H9 (cell line): ENCODE measurements at places on chromosomes 6 and 20. TPM values are rescaled to one million over a fixed set of nuclear protein-coding genes. Genes with fewer than 3 reads are reported as not detected.

DNA sequence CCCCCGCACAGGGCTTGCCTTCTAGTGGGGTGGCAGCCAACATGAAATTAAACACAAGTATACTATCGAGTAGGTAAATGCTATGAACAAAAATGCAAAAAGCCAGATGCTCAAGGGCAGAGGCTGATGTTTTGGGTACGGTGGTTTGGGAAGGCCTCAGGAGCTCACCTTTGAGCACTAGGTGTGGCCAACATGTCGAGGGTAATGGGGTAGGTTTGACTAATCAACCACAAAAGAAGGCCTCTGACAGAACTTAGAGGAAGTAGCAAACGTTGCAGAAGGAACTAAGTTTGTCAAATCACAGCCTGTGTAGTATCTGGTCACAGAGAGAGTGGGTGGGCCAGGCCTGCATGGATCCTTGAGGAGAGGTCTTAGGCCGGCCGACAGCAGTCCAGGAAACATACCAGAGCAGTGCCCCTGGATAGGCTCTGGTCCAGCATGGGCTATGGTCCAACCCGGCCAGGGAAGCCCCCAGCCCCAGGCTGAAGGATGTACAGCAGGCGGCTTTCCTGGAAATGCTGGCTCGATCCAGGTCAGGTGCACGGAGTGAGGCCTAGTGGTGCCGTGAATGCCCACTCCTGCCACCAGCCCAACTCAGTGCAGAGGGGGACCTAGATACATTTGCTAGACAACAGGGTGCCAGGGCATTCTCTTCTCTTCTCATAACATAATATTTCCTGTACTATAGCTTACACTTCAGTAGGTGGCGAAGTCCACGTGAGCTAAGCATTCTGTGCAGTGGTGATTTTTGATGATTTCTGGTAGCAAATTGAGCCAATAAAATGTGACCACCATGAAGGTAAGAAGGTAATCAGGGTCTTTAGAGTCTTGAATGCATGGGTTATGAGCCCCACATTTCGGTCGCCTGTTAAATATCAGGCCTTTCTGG lies 56.3 kb upstream of the CD93 start:
- DNase-seq, result no peak

- DNase-seq, result peak; percentile 93
Measured at GRCh38 chr20:50460608-50461267, 49.4 kb upstream of the PTPN1 start.

- no peak for DNase-seq
Measured at GRCh38 chr6:108742041-108742440, 106.2 kb upstream of the ARMC2 start.

GRCh38 chr6:146133866-146134265 lies 105.0 kb downstream of the GRM1 start:
- no peak for DNase-seq

DNA sequence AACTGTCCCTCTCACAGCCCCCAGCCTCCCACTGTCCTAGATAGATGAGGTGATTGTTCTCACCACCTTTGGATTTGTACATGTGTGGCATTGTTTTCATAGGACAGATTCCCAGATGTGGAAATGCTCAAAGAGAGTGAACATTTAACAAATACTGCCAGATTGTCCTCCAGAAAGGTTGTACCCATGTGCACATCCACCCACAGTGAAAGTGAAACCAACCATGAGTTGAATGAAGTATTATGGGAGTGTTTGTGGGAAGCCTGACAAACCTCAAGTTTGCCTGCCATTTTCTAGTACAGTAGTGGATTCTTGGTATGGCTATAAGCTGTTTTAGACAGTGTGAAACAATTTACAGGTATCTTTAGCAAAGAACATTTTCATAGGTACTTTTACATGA lies 42.7 kb downstream of the ANKRD6 start:
- no peak for DNase-seq

GRCh38 chr20:20331156-20331555 lies 36.7 kb upstream of the INSM1 start:
- DNase-seq, result no peak

GRCh38 chr6:24448396-24448795 lies 41.0 kb downstream of the GPLD1 start:
- no peak for DNase-seq

DNA sequence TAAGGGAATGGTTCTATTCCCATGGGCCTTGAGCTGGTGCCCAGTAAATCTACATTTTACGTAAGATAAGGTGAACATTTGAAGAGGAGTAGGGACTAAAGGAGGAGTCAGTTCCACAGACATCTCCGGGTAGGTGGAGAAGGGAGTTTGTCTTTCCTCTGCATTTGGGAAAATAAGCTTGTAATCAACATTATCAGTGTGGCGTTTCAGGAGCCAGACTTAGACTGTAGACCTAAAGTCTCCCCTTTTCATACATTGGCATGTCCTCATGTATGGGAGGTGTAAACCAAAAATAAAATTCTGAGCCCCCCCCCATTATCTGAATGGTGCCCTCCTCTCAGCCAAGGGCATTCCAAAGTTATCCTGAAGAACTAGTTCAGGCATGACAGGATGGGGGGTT lies 40.2 kb downstream of the NINL start:
- no peak for DNase-seq

DNA sequence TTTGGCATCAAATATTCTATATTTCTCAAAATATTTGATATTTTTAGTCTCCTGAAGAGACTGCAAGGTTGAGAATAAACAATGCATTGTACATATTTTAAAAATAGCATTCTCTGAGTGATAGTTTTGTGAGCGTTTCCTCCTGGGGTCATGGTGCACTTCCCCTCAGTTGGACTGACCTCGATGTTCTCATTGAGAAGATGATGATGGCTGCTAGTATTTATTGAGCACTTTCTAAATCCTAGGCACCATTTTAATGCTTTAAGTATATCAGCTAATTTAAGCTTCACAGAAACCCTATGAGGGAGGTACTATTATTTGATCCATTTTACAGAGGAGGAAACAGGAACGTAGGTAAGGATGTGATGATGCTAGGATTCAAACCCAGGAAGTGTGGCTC lies 18.2 kb downstream of the DSE start:
- no peak for DNase-seq

GRCh38 chr6:79808921-79809320 lies 138.4 kb downstream of the ELOVL4 start:
- DNase-seq, result no peak

DNA sequence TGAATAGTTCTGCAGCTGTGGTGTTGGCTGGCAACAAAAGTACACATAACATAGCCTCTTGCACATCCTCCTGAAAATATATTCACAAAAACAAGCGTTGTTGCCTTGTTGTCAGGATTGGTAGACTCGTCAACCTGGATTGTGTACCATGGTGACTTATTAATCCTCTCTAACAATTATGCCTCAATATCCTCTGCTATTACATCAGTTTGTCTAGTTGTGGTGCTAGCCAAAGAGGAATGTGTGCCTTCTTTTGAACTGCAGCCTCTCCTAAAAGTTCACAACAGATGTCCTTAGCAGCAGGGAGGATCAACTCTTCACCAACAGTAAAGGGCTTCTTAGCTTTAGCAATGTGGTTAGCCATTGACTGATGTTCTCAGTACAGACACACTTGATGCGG lies 3.6 kb upstream of the SF3B5 start:
- no peak for DNase-seq

- no peak for DNase-seq
Measured at GRCh38 chr6:119243037-119243436, 106.5 kb downstream of the MAN1A1 start.

DNA sequence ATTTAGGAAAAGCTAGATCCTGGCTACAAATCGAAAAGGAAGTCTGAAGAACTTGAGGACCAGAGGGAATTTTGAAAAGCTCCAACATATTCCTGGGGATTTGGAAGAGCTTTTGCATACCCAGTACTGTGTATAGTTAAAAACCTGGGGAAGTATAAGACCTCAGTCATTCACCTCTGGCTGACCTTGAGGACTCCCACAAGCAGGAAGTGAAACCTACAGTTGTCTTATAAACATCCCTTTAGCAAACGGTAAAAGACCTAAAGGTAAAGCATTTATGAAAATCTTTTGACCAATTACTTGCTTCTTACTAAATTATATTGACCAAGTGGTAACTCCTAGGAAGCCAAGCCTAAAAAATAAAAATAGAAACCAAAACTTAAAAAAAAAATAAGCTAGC lies 175.0 kb downstream of the HAO1 start:
- DNase-seq, result no peak

GRCh38 chr6:163655217-163656121 lies 241.0 kb downstream of the QKI start:
- no peak for DNase-seq

DNA sequence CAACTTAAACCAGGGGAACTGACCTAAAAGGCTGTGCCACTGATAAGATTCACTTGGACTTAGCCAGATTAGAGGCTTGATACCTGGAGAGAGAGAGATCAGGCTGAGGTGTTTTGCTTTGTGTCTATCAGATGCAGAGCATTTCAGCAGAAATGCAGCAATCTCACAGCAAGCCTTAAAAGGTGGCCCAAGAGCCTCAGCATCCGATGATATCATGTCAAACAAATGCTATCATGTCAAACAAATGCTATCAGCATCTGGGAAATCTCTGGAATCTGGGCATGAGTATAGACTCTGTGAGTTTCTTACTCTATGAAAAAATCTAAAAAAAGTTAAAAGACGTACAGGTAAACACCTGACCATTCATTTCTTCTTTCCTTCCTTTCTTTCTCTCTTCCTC lies 718.9 kb downstream of the EYS start:
- DNase-seq, result no peak

DNA sequence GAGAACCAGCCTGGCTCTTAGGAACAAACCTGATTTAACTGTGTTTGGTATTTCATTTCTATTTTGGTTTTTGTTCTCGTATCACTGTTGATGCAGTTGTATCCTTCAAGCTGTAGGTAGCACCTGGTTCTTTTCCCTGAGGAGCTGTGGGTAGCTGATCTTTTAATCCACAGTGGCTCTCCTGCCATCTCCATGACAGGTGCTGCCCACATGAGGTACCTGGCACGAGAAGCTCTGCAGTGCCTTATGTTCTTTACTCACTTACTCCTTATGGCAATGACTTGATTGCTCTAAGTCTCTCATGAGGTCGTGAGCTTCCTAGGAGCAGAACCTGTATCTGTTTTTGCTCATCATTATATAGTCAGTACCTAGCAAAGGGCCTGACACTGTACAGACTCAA lies 74.3 kb upstream of the EMILIN3 start:
- no peak for DNase-seq

- no peak for DNase-seq
Measured at GRCh38 chr6:82330171-82330804, 33.3 kb upstream of the TPBG start.

- no peak for DNase-seq
Measured at GRCh38 chr6:165231581-165232561, 77.5 kb downstream of the C6orf118 start.

GRCh38 chr6:127516662-127517273 lies 2.4 kb downstream of the MTCL3 start:
- DNase-seq, result peak; percentile 74

Gene SIM1
- 0.07 TPM in 1 of 2 replicates, not detected in the other for total RNA-seq

Gene DUSP15
- total RNA-seq, result 5.6 and 6.7 TPM in 2 replicates

Gene SDHAF4
- 9.2 and 9.9 TPM in 2 replicates for total RNA-seq

Gene MUC22
- not detected in 2 replicates for total RNA-seq

Gene UTRN
- 79.7 and 82.3 TPM in 2 replicates for total RNA-seq

Gene SNAP25
- total RNA-seq, result 0.13 and 0.35 TPM in 2 replicates

Gene RRP36
- 117 and 121 TPM in 2 replicates for total RNA-seq

Gene JPH2
- 0.31 and 0.35 TPM in 2 replicates for total RNA-seq

Gene ULBP1
- total RNA-seq, result 1.6 and 2.1 TPM in 2 replicates
